Stimulated activated CD8-positive, alpha-beta memory T cell treated with anti-CD3 and anti-CD28 coated beads, Interleukin-7, amount 100 ng/mL, for 1 hour (primary cell): ENCODE measurements at places on chromosomes 4 and X.

DNA sequence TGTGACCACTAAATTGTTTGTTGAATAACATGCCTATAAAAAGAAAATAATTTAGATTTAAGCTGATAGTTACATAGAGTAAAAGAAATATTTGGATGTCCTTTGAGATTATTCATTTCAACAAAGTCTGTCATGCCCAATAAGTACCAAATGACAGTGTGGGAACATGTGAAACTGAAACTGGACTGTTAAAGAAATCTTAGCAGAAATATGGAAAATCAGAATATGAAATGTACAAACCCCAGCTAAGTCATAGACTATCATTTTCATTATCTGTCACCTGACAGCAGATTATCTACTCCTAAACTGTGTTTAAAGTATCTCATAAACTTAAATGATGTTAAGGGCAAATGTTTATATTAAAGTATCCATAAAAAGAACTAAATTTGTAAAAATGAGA is 437.8 kb upstream of the FAM241A start:
- DNase-seq, result no peak

DNA sequence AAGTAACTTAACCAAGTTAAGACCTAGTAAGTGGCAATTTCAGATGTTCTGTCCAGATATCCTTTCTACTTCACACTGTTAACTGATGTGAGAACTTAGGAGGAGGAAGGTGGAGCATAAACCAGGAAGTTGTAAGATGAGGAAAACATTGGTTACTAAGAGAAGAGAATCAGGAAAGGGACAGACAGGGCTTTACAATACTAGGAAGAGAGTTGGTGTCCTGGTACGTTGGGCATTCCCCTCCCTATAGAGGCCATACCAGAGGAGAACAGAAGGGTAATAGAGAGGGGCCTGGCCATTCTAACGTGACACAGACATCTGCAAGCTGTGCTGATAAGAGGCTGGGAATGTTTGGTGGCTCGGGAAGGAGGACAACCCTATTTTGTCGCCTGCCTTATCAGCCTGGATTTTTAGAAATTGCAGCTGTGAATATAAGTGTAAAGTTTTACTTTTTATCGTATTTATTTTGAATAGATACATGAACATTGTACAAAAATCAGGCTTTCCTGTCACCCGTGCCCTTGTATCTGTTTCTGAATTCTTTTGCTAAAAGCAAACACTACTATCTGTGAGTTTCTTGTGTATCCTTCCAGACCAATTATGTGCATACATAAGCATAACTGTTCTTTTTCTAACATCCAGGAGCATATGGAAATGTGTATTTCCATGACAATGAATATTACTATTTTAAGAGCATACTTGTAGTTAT is 53.5 kb upstream of the HPRT1 start:
- DNase-seq, result no peak

- no peak for DNase-seq
Observed at GRCh38 chr4:7818399-7818911, 121.2 kb downstream of the AFAP1 start.

DNA sequence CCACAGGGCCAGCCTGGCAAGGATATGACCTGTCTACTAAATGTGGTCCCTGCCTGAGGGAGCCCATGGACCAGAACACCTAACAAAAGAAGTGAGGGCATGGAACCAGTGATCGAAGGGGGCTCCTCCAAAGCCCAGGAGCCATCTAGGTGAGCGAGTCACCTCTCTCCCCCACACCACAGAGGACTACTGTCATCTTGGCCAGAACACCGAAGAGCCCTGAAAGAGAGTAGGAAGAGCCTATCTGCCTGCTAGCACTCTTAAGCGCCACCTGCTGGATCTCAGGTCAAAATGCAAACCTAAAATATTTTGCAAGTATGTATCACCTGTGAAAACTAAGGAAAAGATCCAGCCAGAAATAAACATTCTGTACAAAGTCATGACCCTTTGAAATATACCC is 137.9 kb upstream of the ZXDB start:
- no peak for DNase-seq

DNA sequence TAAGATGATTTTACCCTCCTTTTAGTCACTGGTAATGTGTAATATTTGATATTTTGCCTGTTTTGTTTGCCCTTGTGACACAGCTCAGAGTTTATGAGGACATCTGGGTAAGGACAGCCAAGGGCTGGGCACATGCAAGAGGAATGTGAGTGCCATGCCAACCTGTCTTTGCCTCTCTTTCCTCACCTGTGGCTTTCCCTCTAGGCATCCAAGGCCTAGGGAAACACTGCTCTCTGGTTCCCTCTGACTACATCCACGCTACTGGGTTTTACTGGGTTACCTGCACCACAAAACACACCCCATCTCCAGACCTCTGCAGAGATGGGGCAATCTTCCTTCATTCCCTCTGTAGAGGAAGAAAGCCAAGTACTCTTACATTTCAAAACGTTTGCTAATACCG is 7.7 kb downstream of the HPGDS start:
- no peak for DNase-seq

DNA sequence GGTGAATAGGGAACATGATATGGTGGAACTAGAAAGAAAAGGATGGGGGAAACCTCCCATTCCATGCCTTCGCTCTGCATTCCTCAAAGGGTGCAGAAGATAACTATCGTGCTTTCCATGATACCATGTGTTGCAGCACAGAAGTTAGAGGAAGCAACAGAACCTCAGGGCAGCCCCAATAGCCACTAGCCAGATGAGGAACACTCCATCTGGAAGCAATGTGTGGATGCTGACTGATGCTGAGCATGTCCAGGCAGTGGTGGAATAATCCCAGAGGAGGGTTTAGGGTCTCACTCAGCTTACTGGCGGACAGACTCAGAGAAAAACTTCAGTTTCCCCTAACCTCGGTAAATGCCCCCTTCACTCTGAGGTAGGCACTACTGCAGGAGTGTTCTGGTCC is 7.5 kb downstream of the SMIM10 start:
- no peak for DNase-seq

DNA sequence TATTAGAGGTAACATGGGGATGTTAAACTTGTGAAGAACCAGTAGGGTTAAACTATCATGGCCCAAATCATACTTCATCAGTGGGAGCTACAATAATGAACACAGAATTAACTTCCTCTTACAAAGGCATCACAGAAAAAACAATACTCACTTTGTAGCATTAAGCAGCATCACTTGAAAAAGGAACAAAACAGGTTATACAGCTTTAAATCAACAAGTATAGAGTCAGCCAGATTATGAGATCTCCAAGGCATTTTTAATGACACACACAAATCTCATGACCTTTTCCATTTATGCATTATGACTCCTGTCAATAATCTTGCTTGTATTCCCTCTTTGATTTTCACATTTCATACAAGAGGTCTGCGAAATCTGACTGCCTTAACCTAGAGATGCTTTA is 18.3 kb downstream of the FBXL5 start:
- DNase-seq, result no peak

DNA sequence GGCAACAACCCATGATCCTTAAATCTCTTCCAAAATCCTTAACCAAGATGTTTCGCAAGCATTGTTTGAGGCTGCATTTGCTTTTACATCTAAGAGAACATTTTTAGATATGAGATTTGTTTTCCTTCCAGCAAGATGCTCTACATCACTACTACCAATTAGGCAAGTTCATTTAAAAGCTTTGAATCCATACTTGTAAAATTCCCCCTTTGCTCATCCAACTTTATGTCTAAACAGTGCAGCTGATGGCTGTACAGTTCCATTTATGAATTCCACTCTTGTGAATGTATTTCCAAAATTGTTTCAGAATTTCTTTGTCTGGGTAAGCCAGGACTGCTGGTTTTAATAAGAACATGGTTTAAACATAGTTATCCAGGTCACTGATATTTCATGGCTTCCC is 31.5 kb downstream of the RAI2 start:
- DNase-seq, result no peak

DNA sequence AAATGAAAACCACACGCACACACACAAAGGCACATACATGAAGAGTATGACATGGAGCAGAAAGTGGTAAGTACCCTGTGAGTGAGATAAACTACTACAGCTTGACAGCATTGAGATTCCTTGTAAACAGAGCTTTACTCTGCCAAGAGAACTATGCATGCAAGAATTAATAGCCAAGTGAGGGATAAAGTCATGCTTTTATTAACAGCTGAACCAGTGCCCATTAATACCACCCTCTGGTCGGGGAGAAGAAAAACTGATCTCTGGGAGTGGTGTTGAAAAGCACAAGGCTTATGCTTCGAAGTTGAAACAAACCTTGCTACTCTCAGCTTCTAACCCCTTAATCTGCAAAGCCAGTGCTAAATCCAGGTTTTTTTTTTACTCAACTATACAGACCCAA is 95.9 kb upstream of the C1QTNF7 start:
- DNase-seq, result no peak

GRCh38 chrX:15221321-15221720 is 48.6 kb downstream of the ASB9 start:
- no peak for DNase-seq

DNA sequence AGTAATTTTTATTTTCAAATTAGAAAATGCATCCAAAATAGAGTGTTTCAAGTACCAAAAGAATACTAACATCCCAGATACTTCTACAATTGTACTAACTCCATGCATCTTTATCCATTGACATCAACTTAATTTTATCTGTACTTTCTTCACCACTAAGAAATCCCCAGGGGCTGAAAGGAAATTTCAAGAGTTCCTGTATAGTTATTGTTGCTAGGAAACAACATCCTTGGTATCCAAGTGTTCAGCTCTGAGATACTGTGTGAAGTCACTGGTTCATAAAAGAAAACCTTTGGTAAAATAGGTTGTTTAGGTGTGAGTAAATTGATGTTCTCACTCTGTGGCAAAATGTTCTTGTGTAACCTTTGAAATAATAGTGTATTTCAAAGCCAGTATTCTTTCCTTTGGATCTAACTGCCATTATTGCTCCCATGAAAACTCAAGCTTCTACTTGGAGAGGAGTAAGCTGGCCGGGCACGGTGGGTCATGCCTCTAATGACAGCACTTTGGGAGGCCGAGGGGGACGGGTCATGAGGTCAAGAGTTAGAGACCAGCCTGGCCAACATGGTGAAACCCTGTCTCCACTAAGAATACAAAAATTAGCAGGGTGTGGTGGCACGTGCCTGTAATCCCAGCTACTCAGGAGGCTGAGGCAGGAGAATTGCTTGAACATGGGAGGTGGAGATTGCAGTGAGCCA is 72.9 kb downstream of the COMMD8 start:
- DNase-seq, result no peak

DNA sequence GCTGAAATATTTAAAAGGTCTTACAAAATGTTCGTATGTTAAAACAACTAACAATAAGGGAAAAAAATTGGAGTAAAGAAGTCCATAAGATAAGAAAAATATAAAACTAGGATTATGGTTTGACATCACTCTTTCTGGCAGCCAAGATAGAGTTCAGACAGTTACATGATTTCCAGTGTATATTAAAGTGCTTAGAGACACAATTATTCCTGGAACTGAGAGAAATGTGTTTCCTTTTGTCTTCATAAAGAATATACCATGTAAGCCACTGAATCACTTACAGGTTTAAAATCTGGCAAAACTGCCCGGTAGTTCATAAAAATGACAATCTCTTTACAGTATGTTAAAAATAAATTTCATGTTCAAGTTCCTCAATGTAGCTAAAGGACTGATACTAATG is 538.7 kb upstream of the ATOH1 start:
- DNase-seq, result no peak

GRCh38 chrX:151902813-151903591 is 9.7 kb upstream of the MAGEA4 start:
- DNase-seq, result no peak

DNA sequence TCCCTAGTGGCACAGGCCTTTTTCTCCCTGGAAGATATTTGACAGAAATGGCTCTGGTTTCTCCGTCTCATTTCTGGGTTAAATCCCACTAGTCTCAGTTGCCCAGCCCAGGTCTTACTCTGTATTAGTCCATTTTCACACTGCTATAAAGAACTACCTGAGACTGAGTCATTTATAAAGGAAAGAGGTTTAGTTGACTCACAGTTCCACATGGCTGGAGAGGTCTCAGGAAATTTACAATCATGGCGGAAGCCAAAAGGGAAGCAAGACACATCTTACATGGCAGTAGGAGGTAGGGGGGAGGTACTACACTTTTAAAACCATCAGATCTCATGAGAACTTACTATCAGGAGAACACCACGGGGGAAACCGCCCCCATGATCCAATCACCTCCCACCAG is 81.9 kb downstream of the FHDC1 start:
- DNase-seq, result no peak

- no peak for DNase-seq
Observed at GRCh38 chr4:70405765-70406164, 8.0 kb downstream of the OPRPN start.

GRCh38 chr4:162865102-162865501 is 301.6 kb downstream of the NAF1 start:
- DNase-seq, result no peak

GRCh38 chr4:71828470-71828869 is 44.6 kb upstream of the GC start:
- no peak for DNase-seq

DNA sequence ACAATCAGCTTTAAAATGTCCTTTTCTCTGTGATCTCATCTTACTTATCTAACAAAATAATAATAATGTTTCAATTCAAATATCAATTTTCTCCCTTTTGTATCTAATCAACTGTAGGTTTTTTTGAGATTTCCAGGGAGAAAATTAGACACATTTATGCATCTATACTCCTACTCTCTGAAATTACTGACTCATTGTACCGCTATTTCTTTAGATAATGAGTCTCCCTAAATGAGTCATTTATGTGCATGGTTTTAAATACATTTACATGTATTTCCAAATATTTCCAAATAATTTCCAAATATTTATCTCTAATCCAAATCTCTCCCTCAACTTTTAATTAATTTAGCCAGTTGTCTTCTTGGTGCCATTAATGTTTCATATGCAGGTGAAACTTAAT is 621.0 kb downstream of the TECRL start:
- DNase-seq, result no peak

DNA sequence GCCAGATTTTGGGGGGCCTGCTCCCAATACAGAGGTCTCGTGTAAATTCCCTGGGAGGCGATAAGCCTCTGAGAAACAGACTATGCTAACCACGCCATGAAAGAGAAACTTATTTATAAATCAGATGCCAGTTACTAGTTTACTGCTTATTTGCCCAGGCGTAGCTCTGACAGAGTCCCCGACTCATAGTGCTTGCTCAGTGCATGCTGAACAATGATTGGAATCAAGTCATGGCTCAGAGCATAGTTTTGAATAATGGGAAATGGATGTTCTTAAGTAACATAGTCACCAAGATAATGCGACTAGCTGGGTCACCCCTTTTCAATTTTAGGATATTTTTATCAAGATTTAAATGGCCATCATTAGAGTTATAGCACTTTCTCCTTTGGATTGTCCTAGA is 39.9 kb downstream of the HTT start:
- DNase-seq, result no peak

GRCh38 chr4:6888506-6889071 is 21.0 kb upstream of the TBC1D14 start:
- no peak for DNase-seq

GRCh38 chrX:151030845-151031244 is 47.7 kb downstream of the HMGB3 start:
- no peak for DNase-seq

- DNase-seq, result no peak
Observed at GRCh38 chr4:74555231-74555630, 110.3 kb downstream of the AREG start.

GRCh38 chr4:158763462-158763861 is 5.4 kb upstream of the FNIP2 start:
- no peak for DNase-seq
